ENCODE measurements at places on chromosomes 5 and 9.

GRCh38 chr9:114638404-114638803 is 19.2 kb downstream of the TEX53 start:
- DNase-seq: no peak

DNA sequence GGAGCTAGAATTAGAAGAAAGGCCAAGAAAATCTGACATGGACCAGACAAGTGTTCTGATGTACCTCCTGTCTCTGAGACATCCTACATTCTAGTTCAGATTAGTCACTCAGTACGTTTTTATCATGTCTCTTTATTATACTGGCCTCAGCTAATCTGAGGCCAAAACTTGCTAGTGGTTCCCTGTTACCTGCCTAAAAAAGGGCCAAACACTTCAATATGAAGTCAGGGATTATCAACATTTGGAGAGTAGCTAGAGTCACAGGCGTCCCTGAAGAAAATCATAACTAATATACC is 587.4 kb downstream of the PRELID2 start:
- DNase-seq: no peak

GRCh38 chr9:547314-547713 is 294.2 kb upstream of the DMRT1 start:
- no peak for DNase-seq

DNA sequence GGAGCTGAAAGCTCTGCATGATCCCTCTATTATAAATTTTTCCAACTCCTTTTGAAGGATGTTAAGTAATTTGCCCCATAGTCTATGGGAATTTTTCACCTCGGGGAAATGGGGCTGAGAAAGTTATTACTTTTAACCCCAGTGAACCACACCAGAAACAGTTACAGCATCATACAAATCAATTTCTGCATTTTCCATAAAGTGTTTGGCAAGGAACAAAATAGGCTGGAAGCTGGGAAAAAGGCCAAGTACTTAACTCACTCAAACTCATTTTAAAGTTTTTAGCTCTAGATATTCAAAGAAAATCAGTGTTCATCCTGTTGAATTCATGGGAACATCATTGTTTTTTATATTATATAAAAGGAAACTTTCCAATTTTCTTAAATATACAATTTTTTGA is 160.9 kb downstream of the SH3GL2 start:
- DNase-seq: no peak

DNA sequence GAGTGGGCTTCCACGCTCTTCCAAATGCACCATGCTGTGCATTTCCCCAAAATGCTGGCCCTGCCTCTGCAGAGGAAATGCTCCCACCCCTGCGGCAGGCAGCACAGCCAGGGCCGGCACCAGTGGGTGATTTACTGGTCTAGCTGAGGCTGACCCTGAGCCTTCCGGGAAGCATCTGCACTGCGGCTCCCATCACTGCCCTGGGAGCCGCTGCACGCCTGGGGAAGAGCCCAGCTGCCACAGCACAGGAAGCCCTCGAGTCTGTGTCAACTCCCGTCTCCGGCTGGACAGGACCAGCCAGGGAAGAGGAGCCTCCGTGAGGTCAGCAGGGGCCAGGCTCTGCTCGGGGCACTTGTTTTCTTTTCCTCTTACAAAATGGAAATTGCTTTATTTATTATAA is 25.1 kb upstream of the EEIG1 start:
- DNase-seq: no peak

DNA sequence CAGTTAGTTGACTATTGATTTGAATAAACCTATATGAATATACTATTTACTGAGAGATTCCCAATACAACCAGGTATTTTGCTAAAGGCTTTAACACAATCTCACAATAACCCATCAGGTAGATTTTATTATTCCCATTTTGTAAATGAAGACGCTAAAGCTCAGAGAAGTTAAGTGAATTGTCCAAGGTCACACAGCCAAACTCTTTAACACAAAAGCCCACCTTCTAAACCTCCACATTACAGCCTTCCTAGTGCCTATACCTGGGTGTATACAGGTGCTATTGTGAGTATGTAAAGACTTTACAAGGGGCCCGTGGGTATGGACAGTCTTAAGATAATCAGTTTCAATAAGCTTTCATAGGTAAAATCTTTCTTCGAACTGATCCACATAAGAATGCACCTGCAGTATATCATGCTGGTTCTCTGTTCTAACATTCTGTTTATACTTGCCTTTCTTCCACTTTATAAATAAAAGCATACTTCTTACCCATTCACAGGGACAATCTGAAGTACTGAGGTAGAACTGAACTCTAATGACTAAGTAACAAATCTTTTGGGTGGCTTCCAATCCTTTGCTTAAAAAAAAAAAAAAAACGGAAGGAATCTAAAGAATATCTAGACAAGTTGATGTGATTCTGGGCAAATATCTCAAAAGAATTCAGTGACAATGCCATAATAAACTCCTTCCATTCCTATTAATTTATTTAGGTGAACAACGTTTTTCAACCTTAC is 59.1 kb downstream of the PJA2 start:
- no peak for DNase-seq

- no peak for DNase-seq
Observed at GRCh38 chr9:111186021-111186530, 143.9 kb downstream of the OR2K2 start.

GRCh38 chr5:9165546-9165945 is 380.3 kb downstream of the SEMA5A start:
- DNase-seq: no peak

- DNase-seq: no peak
Observed at GRCh38 chr9:33315371-33315770, 25.1 kb downstream of the NFX1 start.

- no peak for DNase-seq
Observed at GRCh38 chr5:9387879-9388278, 158.0 kb downstream of the SEMA5A start.

GRCh38 chr5:64312491-64312890 is 146.8 kb downstream of the RNF180 start:
- DNase-seq: no peak

DNA sequence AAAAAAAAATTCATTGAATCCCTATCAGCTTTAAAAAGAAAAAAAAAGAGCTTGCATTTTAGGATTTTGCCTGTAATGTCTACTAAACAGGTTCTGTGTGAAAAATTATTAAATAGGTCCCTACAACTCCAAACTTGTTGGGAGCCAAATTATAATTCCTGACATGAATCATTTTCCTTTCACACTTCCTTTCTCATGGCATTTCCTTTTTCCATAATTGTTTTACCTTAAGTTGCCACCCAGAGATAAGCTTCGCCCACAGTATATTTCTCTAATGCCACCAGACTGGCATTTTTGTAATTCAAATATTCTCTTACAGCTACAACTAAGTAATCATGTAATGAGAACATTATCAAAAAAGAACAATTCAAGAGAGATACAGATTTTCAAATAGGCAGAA is 348.8 kb downstream of the EFNA5 start:
- no peak for DNase-seq

DNA sequence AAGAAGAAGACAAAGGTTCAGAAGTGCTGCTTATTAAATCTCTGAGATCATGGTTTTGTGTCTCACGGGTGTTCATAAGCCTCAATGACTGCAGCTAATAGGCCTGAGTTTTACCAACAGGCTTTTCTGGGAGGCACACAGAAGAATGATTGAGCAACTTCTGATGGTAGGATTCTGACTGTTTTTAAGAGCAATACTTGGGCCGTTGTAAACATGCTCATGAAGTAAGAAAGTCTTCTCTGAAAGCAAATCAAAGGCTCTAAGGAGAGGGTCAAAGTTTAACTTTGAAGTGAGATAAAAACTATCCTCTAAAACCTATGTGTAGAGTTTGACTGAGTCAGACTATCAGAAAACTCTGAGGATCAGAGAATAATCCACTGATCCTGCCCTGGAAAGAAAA is 390.9 kb upstream of the DAB2 start:
- DNase-seq: no peak

- no peak for DNase-seq
Observed at GRCh38 chr5:14715481-14715880, 51.0 kb downstream of the OTULIN start.

GRCh38 chr5:39014561-39014960 is 59.6 kb downstream of the RICTOR start:
- DNase-seq: no peak

GRCh38 chr5:32504989-32505596 is 60.6 kb upstream of the ZFR start:
- no peak for DNase-seq

- no peak for DNase-seq
Observed at GRCh38 chr9:116687754-116688135, 640 bp downstream of the TRIM32 start.

GRCh38 chr9:32413424-32413823 is 29.0 kb downstream of the ACO1 start:
- no peak for DNase-seq

- no peak for DNase-seq
Observed at GRCh38 chr5:50873595-50874277, 207.3 kb downstream of the PARP8 start.

- DNase-seq: no peak
Observed at GRCh38 chr5:170296036-170296934, 1.3 kb downstream of the LCP2 start.

DNA sequence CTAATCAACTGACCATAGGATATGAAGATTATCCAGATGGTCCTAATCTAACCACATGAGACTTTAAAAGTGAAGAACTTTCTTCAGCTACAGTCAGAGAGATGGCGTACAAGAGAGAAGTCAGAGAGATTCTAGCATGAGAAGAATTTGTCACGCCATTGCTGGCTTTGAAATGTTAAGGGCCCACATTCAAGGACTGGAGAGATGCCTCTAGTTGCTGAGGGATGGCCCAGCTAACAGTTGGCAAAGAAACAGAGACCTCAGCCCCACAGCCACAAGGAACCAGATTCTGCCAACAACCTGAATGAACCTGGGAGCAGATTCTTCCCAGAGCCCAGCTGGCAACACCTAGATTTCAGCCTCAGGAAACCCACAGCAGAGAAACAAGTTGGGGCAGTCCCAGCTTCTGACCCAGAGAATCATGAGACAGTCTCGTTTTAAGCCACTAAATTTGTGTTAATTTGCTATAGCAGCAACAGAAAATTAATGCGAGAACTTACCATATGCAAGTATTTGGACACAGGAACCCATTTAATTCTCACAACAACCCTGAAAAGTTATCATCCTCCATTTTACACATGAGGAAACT is 132.0 kb downstream of the MLLT3 start:
- DNase-seq: no peak

DNA sequence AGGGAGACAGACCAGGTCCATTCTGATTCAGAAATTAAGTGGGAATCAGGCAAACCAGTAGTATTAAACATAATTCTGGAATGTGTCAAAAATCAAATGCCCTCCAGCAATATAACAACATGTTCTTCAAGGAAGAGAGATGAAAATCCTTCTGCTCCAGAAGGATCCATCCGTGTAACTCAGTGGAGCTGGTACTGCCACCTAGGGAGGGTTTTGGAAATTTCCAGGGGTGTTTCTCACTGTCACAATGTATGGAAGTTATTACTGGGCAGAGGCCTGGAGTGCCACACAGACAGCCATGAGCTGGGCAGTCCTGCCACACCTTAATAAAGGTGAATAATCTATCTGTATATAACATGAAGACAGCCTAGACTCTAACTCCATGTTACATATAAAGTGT is 87.5 kb downstream of the TTLL11 start:
- DNase-seq: no peak

- DNase-seq: no peak
Observed at GRCh38 chr5:66597183-66597757, 1.1 kb downstream of the MAST4 start.
